ENCODE measurements at places on chromosomes 7 and 10. TPM values are rescaled to one million over a fixed set of nuclear protein-coding genes. Genes with fewer than 3 reads are reported as not detected.

The HDAC9 gene
- total RNA-seq, result 0.03 TPM

- no peak for DNase-seq
Measured at GRCh38 chr10:121754666-121755065, 156.4 kb upstream of the FGFR2 start.

DNA sequence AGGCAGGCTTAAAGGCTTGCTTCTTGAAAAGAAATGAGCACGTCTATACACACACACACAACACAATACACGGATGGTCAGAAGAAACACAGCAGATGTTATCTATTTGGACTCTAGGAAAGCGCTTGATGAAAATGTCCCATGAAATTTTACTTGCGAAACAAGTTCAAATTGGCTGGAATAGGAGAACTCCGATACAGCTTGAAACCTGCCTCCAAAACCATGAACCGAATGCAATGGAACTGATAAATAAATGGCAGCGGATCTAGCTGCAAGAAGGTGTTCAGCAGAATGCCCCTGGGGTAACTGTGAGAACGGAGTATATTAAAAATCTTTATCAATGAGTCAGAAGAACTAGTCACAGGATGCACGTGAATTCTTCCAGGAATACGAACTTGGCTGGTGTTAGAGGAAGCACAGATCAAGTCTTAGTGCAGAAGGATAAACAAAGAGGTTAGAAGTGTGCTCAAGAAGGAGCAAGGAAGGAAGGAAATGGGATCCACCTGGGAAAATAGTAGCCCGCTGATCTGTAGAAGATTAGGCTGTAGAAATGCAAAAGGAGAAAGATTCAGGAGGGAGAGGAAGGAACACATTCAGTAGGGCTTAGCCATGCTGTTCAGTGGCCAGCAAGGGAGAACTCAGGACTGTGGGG is 142.0 kb upstream of the PRKCQ start:
- peak; percentile 54 for DNase-seq

GRCh38 chr7:11934796-11935195 is 102.8 kb upstream of the THSD7A start:
- DNase-seq, result no peak

DNA sequence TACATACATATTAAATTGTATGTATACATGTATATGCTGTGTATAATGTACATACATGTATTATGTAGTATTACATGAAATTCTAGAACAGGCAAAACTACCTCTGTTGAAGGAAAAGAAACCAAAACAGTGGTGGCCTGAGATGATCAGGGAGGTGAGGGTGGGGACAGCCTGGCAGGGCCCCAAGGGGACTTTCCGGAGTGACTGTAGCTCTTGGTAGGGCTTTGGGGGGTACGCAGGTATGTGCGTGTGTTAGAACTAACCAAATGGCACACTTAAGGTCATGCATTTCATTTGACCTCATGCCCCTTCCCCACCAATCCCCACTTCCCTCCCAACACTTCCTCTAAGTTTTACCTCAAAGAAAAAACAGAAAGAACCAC is 31.3 kb downstream of the CTBP2 start:
- DNase-seq, result no peak

DNA sequence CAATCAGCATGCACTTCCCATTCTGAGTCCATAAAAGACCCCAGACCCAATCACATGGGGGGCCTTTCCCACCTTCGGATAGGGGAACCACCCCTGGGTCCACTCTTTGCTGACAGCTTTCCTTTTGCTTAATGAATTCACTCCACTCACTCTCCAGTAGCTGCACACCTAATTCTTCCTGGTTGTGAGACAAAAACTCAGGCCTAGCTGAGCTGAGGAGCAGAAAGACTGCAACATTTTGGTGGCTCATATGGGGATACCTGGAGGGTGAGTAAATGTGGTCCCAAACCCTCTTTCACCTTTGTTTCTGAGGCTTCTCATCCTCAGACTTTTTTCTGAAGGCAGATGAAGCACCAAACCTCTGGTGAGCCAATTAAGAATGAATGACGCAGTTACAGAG is 138.1 kb downstream of the WDR11 start:
- no peak for DNase-seq

GRCh38 chr7:85928500-85928899 is 715.2 kb upstream of the GRM3 start:
- DNase-seq, result no peak
